Stimulated activated effector memory CD8-positive, alpha-beta T cell treated with anti-CD3 and anti-CD28 coated beads, Interleukin-12 subunit alpha, Interleukin-12 subunit beta, amount 100 ng/mL, for 72 hours (primary cell): ENCODE measurements at places on chromosomes 5 and 9.

DNA sequence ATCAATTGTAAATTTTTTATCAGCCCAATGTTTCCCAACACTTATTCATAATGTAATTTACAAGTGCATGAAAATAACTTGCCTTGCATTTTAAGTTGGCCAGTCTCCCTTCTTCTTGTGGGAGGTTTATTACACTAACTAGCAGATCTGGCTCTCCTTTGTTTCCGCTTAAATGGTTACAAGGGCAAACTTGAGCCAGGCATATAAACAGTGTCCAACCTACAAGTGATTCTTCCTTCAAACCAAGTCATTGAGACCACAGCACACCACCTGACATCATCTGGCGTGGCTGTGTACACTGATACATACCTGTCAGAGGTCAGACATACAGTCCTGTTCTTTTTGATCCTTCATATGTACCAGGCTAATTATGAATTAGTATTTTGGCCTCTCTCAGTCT is 80.1 kb downstream of the ALDH1A1 start:
- DNase-seq: no peak

GRCh38 chr5:5632678-5633077 is 210.2 kb downstream of the ICE1 start:
- no peak for DNase-seq

DNA sequence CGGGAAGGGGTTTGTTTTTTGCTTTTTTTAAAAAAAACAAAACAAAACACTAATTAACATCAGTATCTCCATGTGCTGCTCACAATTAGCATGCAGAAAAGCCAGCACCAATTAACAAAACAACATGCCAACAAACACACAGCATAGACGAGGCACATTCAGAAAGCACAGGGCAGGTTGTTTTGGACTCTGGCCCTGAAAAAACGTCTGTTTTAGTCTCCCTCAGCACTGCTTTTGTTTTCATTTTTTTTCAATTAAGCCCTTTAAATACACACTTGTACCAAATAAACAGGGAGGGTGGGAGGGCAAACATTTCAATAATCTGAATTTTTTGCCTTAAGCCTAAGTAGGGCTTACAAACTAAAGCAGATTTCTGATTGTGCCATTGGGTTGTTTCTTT is 309.6 kb downstream of the DTWD2 start:
- no peak for DNase-seq

DNA sequence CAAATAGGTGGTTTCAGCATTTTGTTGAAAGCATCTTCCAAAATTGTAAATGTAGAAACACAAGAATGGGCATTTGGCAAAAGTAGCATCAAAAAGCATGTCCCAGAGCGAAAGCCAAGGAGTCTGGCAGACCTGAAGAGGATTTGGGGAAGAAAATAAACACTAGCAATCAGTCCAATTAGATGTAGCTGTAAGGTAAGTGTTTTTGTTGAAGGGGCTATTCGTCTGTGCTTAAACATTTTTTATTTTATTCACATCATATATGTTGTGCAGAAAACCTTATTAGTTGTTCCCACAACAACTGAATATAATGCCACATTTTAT is 954.1 kb upstream of the COX7C start:
- no peak for DNase-seq

DNA sequence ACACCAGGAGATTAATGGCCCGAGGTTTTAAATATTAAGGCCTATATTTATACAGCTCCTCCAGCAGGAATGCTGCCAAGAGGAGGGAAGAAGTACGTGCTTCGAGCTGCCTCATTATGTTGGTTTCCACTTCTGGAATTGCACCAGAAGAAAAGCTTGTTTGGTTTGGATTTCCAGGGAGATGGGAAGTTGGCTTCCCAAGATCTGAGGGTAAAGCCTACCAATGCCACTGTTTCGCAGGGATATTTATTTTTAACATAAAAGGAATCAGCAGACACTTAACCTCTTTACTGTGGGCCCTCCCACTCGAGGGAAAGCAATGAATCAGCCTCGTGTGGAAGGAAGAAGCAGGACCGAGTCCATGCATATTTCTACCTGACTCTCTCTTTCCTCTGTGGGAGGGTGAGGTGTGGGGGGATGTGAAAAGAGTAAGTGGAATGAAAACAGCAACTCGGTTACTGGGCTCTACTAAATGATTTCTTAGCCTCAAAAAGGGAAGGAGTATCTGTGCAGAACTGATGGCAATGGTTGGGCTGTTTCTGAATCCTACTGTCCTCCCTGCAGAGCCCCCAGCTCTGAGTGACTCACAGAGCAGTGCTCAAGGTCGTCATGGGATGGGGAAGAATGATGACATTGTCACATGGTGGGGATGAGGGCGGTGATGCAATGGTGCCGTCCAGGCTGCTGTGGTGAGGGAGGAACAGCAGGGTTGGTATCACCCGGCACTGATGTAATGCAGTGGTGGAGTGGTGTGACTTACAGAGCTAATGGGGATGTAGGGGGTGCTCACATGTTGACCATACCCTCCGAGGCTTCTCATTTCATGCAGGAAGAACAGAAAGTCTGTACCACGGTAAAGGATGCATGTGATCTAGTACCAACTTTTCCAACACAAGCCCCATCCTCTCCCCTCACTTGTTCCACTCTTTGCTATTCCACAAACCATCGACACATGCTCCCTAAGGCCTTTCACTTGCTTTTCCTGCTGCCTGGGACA is 215.0 kb upstream of the PANK3 start:
- no peak for DNase-seq

DNA sequence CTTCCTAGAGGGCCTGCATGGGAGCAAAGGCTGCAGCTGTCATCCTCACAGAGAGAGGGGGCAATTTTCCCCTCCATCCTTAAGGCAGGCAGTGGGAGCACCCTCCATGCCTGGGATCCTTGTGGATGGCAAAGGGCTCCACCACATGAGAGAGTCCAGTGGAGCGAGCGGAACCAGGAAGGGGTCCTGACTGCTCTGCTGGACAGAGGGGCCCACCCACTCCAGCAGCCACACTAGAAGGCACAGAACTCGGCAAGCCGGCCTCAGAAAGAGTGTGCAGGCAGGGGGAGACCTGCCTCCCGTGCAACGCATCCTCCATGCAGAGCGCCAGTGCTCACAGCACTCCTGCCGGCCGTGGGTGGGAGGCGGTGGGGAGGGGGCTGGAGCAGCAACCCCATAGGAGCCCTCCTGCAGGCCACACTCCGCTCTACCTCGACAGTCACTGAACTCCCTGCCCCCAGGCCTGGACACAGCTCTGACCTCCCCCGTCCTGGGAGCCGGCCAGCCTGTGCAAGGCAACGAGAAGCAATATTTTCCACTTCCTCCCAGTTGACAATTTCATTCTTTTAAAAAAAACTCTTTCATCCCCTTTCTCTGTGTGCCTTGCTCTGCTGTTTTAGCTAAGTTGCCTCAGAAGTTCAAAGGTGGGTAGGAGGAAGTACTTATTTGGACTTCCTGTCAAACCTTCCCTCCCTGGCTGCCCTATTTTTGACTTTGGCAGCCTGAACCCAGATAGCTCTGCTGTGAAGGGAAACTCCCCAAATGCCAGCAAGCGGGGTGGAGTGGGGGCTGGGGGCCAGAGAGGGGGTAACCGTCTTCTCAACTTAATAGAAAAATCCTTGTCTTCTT is 5.3 kb upstream of the LCP2 start:
- no peak for DNase-seq

DNA sequence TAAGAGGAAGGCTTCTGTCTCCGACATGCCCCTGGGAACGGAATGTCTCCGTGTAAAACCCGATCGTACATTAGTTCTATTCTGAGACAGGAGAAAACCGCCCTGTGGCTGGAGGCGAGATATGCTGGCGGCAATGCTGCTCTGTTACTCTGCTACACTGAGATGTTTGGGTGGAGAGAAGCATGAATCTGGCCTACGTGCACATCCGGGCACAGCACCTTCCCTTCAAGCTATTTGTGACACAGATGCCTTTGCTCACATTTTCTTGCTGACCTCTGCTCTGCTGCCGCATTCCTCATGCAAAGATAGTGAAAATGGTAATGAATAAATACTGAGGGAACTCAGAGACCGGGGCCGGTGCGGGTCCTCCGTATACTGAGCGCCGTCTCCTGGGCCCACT is 2.2 kb upstream of the DPP7 start:
- DNase-seq: no peak

DNA sequence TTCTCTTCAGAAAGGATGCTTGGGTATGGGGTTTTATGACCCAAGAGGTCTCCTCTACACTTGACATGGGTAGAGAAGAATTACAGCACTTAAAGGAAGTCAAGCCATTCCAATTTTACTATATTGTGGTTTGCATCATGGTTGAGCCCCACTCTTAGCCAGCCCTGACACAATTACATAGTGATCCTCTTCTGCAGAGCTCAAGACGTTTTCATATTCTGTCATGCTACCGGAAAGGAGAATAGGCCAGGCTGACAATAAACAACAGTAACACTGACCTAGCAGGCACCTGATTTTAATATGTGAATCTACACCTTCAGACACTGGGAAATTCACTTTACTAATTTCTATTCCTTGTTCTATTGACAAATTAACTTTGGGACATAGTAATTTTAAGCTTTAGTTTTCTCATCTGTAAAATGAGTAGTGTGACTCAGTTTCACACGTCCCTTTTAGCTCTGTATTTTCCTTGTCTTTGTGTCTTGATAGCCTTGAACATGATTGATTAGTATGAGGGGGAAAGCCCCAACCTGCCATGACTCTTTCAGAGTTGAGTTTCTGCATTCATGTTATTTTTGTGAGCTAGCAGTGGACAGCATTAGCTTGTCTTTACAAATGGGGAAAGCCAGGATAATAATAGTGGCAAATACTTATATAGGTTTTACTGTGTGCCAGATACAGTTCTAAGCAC is 83.8 kb downstream of the SV2C start:
- no peak for DNase-seq

GRCh38 chr9:98913705-98914104 is 30.0 kb upstream of the COL15A1 start:
- DNase-seq: no peak

- DNase-seq: no peak
These were observed 17.1 kb downstream of the TMEM8B start for GRCh38 chr9:35845824-35846771.

- no peak for DNase-seq
These were observed 27.1 kb upstream of the TEX10 start for GRCh38 chr9:100379862-100380261.

GRCh38 chr5:14534773-14535172 is 46.8 kb upstream of the OTULINL start:
- DNase-seq: no peak

DNA sequence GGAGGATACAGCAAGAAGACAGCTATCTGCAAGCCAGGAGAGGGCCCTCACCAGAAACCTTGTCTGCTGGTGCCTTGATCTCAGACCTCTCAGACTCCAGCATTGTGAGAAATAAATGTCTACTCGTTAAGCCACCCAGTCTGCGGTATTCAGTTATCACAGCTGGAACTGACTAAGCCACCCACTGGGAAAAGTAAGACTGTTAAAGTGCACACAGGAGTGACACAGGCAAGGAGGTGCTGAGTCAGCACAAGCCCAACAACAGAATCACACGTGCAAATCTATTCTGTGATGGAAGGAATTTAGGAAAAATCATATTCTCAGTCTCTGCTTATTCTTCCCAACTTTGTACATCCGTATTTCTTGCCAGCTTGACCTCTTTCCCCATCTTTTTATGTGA is 200.0 kb downstream of the NR2F1-AS1 start:
- DNase-seq: no peak

GRCh38 chr5:137619191-137619870 is 116.6 kb downstream of the KLHL3 start:
- no peak for DNase-seq

- DNase-seq: no peak
These were observed 4.6 kb downstream of the TEX53 start for GRCh38 chr9:114652776-114653555.

DNA sequence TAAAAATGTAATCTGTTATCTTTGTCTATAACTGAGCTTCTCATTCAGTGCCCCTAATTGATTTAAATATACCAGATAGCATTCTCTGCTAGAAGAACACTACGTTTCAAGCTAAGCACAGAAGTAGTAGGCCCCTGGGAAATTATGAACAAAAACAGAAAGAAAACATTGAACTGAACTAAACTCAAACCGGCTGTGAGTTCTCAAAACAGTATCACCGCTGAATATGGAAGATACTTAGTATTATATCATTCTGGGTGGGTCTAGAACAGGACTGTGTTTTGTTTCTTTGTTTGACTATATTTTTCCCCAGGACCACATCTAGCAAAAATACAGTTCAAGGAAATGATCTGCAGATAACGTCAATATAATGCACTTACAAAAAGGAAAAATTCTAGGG is 95.1 kb upstream of the HMHB1 start:
- no peak for DNase-seq

- DNase-seq: no peak
These were observed 308.6 kb downstream of the TLE1 start for GRCh38 chr9:81380504-81381359.

DNA sequence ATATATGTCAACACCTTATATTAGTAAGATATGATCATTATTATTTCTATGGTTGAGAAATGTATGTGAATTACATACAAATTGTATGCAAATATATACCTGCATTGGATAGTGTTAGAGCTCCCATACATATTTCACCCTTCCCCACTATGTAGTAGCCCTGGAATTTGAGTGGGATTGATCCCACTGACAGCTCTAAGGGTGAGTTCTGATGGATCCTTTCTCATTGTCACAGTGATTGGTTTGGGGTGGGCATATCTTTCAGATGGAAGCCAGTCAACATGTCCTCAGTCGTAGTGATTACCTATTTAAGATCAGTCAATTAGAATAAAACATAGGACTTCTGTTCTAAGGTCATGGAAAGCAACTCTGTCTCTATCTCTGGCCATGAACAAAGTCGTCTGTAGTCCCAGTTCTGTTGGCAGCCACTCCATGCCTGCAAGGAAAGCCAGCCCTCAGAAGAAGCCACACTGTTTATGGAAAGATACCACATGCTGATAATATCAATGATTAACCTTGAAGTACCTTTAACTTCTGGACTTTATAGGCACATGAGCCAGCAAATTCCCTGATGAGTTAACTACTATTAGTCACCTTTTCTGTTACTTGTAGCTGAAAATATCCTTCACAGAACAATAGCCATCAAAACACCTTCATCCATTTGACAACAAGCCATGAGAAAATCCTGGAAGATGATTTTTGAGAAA is 5.1 kb upstream of the CCDC192 start:
- no peak for DNase-seq

DNA sequence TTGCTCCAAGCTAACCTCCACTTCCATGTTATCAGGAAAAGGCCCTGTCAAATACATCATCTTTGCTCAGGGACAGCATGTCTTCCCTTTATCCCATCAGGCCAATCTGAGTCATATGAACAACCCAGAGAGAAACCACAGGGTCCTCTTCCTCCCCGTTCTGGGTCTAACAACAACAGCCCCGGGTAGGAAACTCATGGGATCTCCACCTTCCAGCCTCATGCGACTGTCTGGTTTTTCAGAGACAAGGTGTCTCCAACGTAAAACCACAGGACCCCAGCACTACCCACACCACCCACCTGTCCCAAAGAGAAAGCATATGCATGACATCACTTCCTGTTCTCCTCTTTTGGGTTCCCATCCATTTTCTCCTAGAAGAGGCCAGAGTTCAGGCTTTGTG is 217.9 kb downstream of the ENC1 start:
- DNase-seq: no peak

- no peak for DNase-seq
These were observed 286 bp upstream of the BSPRY start for GRCh38 chr9:113349066-113349444.

GRCh38 chr5:157283434-157283833 is 17.5 kb downstream of the CYFIP2 start:
- DNase-seq: no peak

- no peak for DNase-seq
These were observed 71.5 kb downstream of the RCL1 start for GRCh38 chr9:4864234-4864661.
